ENCODE measurements at places on chromosomes 1 and 21. TPM values are rescaled to one million over a fixed set of nuclear protein-coding genes. Genes with fewer than 3 reads are reported as not detected.

DNA sequence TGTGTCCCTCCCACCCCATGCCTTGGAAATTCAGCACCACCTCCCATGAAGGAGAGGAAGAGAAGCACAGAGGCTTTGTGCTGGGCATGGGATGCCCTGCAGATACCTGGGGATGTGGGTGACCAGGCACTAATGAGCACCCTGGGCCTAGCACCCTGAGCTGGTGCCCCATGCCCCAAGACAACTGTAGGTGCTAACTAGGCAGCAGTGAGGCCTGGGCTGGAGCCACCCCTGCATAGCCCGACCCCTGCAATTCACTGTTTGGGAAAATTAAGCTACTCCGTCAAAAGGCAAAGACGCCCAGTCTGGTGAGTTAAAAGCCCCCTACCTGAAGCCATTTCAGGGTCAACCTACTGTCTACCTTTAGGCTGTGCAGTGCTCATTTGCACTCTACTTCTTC, 5.4 kb downstream of the KCNA2 start:
- no peak for DNase-seq

- no peak for DNase-seq
Measured at GRCh38 chr1:36436821-36437220, 13.4 kb downstream of the OSCP1 start.

DNA sequence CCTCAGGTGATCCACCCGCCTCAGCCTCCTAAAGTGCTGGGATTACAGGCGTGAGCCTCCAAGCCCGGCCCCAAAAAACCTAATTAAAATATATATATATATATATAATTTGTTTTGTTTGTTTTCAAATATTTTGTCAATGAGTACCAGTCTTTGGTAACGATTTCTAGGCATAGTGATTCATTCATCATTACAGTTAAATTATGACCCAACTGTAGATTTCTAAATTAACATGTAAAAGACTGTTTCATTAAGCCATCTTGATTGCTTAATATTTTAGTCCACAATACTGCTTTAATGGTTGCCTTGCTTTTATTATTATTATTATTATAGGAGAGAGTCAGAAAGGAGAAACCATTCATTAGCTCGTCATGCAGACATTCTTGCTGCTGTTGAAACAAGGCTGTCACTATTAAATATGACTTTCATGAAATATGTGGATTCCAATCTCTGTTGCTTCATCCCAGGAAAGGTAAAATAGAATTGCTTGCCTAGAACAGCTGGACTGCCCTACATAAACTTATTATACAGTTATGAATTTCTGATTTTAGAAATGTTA, 19.9 kb downstream of the FBXO28 start:
- no peak for DNase-seq

- DNase-seq, result no peak
Measured at GRCh38 chr21:45988366-45989347, 7.1 kb downstream of the COL6A1 start.

DNA sequence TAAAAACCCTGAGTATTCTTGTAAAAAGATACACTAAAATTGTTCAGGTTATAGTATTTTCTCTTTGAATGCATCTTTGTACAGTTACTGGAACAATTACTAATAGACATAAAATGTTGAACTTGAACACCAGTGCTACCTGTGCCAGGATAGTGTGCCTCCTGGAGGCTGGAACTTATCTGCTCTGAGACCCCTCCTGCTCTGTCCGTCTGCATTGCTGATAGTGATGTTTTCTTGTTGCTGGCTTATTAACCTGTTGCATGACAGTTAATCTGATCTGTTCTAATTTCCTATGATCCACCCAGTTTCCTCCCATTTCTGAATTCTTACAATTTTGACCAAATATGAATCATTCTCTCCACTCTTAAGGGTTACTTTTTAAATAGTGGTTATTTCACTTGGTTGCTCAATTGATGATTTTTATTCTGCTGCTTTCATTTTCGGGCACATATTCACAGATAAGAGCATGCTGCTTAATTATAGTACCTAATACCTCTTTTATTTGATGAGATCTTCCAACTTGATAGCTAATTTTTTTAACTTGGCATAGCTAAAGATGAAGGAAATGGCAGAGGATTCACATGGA, 101.4 kb downstream of the CC2D1B start:
- no peak for DNase-seq

GRCh38 chr1:17732475-17732874, 22.7 kb upstream of the ACTL8 start:
- DNase-seq, result no peak

DNA sequence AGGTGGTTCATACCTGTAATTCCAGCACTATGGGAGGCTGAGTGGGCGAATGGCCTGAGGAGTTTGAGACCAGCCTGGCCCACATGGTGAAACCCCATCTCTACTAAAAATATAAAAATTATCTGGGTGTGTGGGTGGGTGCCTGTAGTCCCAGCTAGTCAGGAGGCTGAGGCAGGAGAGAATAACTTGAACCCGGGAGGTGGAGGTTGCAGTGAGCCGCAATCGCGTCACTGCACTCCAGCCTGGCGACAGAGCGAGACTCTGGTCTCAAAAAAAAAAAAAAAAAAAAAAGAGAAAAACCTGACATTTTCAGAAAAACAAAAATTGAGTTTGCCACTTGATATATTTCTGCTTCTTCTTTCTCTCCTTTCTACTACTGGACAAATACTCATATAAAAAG, 24.3 kb downstream of the CA6 start:
- DNase-seq, result no peak

DNA sequence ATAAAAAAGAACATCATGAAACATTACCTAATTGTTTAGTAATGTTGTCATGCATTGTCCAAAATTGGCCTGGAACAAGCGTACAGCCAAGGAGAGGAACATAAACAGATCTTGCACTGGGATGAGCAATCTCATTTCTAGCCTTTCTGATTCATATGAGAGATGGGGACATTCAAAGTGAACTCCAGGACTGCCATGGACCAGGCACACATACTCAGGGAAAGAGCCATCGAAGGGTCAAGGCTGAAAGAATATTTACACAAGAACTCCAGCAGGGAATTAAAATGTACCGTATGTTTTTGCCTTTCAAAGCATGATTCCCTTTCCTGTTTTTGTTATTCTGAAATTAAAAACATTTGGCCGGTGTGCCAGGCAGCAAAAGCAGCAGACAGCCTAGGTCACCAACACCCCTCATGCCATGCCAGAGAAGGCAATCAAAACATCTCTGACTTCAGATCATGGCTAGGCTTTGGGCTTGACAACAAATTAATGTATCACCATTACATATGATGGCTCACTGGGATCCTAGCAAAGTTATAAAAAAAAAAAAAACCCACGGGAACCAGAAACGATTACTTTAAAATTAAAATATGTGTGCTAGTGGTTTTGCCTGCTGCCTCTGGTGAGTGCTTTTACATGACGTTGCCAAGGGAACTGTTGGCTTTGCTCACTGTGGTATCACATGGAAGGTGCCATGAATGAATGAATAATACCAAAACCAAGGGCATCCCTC, 159.8 kb downstream of the TGFBR3 start:
- peak; percentile 21 for DNase-seq

- DNase-seq, result no peak
Measured at GRCh38 chr1:116997636-116998035, 3.9 kb upstream of the CD101 start.

Gene CRB1
- total RNA-seq, result 1.3 TPM

Gene NEGR1
- total RNA-seq, result 2.2 TPM

Gene OR10J1
- not detected for total RNA-seq

Gene PDC
- total RNA-seq, result not detected

Gene RYR2
- 0.48 TPM for total RNA-seq

Gene FOXO6
- total RNA-seq, result 0.84 TPM

Gene NOS1AP
- total RNA-seq, result 0.14 TPM

Gene COL6A2
- 72.8 TPM for total RNA-seq

Gene ZBTB8A
- 2.5 TPM for total RNA-seq

Measured in psoas muscle (tissue), 8 donors.